Motor neuron (in vitro differentiated cells): ENCODE measurements at places on chromosomes 7 and 10. TPM values are rescaled to one million over a fixed set of nuclear protein-coding genes. Genes with fewer than 3 reads are reported as not detected.

TRIL gene
- 2.9 and 3.0 TPM in 2 replicates for total RNA-seq

DNA sequence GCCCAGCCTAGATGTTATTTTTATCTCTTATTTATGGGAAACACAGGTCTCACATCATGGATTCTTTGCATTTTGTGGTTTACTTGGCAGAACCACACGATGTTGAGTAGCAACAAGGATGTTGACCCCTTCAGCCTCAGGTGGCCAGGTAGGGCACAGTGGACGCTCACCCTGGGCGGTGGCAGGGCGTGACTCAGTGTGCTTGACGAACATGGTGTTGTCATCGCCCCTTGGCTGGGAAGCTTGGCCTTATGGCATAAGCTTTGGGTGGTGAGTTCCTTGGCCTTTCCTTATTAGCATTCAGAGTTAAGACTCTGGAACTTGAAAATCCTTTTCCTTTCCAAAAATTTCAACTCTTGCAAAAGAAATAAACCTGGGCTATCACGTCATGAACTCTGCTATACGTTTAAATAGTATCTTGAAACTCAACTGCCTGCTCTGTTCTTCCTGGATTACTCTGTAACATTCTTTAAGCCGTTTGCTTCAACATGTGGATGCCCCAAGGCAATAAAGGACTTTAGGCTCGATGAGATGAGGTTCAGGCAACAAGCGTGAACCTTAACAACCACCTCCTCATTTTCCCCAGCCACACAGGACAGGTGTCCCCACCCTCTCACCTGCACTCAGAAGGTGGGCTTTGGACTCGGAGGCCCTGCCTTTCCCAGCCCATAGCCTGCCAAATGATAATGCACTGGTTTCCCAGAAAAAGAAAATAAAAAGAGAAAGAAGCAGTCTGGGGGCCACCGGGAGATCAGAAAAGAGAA lies 22.5 kb upstream of the ECHDC3 start:
- ATAC-seq, result no peak

DNA sequence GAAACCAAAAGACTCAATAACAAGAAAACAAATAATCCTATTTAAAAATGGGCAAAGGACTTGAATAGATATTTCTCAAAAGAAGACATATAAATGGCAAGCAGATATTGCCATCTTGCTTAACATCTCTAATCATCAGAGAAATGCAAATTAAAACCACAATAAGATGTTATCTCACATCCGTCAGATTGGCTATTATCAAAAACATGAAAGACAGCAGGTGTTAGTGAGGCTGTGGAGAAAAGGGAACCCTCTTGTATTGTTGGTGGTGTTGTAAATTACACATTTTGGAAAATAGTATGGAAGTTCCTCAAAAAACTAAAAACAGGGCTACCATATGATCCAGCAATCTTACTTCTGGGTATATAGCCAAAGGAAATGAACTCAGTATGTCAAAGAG lies 25.7 kb downstream of the OPALIN start:
- no peak for ATAC-seq

DNA sequence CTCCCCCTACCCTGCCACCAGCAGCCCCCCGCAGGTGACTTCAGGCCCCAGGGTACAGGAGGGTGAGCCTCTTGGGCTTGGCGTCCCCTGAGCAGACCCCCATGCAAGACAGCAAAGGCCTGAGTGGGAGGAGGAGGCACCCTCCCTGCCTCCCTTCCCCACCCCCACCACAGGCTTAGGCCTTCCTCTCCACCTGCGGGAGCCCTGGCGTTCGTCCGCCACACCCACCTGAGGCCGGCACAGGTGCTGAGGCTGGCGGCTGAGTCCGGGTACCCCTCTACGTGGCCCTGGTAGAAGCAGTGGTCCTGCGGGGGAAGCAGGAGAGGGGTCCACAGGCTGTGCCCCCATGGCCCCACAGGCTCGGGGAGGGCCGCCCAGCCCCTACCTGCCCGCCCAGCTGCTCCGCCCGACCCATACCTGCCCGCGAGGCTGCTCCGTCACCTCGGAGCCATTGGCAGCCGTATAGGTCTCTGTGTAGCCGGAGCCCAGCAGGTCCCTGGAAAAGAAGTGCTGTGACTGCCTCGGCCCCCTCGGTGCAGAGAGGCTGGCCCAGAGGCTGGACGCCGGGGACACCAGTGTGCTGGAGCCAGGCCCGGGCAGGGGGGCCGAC lies 3.0 kb downstream of the ADAM8 start:
- no peak for ATAC-seq

DNA sequence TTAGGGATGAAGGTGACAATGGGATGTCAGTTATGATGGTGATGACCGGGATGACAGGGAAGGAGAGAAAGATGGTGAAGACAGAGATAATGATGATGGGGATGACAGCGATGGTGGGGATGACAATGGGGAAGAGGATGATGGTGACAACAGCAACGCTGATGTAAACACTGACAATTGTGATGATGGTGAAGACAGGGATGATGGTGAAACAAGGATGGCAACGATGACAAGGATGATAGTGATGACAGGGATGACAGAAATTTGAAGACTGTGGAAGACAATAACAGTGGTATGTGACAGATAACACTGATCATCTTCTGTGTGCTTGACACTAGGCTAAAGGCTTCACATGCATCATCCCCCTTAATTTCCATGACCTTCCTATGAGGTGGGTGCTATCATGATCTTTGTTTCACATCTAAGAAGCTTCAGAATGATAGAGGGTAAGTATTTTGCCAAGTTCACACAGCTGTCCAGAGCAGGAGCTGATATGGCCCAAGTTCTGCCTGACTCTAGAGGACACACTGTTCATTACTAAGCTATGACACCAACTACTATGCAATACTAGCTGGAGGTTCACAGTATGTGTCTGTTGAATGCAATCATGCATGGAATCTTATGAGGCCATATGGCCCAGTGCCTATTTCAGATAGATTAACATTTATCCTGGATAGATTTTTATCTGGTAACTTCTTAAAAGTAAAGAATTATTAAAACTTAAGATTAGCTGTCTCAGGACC lies 105.6 kb downstream of the RNLS start:
- ATAC-seq, result no peak

C10orf62 gene
- 0.26 TPM in 1 of 2 replicates, not detected in the other for total RNA-seq

DNA sequence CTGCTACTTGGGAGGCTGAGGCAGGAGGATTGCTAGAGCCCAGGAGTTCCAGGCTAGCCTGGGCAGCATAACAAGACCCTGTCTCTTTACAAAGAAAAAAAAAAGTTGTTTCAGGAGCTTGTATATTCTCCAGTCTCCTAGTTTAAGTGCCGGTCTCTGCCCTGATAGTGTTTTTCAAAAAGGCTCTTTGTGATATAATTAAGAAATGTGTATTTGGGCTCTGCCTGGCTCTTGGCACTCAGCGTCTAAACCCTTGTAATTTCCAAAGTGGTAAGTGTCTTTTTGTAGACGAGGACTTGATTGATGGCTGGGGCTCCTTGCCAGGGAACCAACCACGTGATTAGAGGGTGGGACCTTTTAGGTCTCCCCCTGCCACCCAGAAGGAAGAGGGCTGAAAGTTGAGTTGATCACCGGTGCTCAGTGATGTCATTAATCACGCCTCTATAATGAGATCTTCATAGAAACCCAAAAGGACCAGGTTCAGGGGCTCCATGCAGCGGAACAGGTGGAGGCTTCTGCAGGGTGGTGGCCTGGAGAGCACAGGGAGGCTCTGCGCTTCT lies 4.4 kb downstream of the EIF3B start:
- no peak for ATAC-seq
